ENCODE measurements at places on chromosomes 12 and 14.

GRCh38 chr12:115385141-115385540 is 701.2 kb upstream of the TBX3 start:
- no peak for DNase-seq

GRCh38 chr14:104726600-104727451 is 2.8 kb downstream of the ADSS1 start:
- no peak for DNase-seq

DNA sequence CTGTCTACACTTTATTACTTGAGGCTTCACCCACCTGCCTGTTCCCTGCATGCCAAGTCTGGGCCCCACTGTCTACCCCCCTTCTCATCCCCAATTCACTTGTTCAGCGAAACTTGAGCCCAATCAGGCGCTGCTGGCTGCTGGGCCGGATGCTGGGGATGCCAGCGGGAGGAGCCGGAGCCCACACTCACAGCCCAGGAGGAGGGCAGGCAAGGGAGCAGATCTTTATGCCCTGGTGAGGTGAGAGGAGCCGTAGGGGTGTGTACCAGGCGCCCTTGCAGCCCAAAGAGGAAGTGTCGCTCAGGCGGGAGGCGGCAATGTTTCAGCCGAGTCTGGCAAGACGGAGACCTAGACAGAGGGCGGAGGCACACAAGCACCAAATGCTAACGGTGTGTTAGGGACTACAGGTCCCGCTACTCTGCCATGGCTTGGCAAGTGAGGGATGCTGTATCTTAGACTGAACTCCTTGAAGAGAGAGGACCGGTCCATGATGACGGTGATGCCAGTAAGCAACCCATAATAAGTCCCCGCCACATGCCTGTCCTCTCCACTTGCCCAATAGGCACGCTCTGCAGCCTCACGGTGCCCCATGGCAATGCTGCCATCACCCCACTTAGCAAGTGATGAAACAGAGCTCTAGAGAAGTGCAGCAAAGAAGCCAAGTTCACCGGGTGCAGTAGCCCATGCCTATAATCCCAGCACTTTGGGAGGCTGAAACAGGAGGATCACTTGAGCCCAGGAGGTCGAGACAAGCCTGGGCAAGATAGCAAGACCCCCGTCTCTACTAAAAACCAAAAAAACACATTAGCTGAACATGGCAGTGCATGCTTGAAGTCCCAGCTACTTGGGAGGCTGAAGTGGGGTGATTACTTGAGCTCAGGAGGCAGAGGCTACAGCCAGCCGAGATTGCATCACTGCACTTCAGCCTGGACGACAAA is 41.6 kb downstream of the LRRC74A start:
- DNase-seq, result no peak

- DNase-seq, result no peak
Measured at GRCh38 chr12:52691076-52691840, 11.1 kb upstream of the KRT1 start.

- DNase-seq, result no peak
Measured at GRCh38 chr14:73465823-73466532, 7.6 kb upstream of the NUMB start.

DNA sequence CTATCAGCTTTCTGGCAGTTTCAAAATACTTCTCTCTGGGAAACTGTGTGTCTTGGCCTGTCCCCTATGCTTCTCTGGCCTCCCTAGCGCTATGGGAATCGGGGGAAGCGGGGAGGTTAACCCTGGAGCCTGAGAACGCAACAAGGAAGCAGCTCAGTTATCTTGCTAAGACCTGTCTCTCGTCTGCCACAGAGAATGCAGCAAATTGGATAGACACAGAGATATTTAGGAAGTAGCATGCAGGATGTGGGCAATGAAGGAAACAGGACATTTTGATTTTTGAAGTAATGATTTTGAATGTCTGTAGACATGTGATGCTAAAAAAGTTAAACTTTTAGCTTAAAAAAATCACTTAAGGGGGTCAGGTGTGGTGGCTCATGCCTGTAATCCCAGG is 6.6 kb upstream of the CALCOCO1 start:
- no peak for DNase-seq

DNA sequence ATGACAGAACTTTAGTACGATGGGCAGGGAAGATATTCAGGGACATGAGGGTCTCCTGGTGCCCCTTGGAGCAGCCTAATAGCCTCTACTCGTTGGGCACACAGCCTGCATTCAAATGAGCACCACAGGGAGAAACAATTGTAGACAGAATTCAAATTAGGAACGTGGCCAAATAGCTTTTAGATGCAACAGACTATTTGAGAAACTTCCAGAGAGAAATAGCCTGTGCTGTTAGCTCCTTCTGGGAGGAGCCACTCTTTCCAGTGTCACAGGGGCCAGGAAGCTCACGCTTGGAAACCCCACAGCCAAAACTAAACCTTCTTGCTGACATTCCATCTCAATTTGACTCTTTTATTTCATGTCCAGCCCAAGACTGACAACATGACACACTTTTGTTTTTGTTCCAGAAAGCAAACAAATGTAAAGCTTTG is 114.5 kb downstream of the RPAP3 start:
- no peak for DNase-seq

DNA sequence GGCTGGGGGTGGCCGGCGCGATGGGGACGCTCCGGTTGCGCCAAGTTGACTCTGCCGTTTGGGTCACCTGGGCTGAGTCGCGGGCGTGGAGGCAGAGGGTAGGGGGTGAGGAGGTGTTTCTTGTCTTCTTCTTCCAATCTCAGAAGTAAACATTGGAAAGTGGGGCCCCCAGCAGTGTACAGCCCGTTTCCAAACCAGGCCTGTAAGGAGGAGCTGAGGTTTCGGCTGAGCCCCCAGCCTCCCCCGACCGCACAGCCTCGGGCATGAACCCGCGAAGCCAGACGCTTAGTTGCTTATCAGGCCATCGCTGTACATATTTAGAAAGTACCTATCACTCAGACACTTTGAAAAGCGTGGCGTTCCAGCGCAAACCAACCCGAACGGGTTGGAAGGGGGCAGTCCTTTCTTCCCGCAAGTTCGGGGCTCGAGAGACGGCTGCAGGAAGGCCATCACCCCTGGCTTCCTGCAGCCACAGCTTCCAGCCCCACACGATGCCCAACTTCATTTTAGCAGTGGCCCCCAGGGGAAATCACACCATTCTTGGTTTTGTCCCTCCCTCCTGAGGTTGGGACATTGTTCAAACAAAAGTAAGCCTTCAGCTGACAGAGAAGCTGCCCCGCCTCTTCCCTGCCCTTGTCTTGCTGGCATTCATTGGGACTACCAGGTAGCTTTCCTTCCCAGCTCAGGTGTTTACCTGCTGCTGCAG is 164.1 kb downstream of the ZFP36L1 start:
- no peak for DNase-seq

DNA sequence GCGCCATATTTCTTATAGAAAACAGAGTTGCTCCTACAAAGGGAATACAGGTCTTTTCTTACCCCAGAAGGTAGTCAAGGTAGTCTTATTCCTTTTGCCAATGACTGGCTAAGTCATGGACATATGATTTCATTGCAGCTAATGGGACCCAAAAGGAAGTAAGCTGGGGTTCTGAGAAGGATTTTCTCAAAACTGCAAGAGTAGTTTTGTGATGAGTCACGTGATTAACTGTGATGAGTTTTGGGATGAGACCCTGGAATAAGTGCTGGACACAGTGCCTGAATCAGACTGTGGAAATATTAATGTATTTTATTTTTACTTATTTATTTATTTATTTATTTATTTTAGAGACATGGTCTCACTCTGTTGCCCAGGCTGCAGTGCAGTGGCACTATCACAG is 13.4 kb upstream of the NIN start:
- DNase-seq, result no peak

GRCh38 chr12:4387607-4388006 is 8.1 kb upstream of the FGF23 start:
- DNase-seq, result no peak

GRCh38 chr14:106062502-106063272 is 536.3 kb downstream of the TMEM121 start:
- DNase-seq, result no peak

DNA sequence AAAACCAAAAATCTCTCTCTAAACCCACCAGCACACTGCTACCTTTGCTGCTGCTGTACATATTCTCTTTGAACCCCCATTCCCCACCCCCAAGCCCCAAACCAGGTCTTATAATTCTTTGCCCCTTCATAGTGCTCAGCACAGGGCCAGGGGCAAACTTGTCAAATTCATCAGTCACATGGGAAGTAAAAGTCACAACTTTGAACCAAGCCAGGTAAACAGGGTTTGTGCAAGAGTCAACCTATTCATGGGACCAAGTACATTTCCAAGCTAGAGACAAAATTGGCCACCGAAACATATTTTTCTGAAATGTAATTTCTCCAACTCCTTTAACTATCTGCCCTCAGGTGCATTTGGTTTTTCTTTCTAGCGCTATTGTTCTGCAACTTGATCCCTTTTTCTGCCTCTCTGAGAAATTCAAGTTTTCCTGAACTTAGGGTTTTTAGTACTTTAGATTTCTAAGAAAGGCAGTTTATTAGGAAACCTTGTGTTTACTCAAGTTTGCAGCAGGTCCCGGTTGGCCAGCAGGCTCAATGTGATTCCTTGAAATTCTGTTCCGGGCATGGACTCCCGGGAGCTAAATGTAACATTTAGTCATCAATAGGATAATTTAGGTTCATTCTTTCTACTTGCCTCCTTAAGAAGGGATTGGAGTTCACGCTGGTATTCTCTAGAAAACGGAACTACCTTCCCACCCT is 230.5 kb downstream of the EFCAB11 start:
- no peak for DNase-seq

DNA sequence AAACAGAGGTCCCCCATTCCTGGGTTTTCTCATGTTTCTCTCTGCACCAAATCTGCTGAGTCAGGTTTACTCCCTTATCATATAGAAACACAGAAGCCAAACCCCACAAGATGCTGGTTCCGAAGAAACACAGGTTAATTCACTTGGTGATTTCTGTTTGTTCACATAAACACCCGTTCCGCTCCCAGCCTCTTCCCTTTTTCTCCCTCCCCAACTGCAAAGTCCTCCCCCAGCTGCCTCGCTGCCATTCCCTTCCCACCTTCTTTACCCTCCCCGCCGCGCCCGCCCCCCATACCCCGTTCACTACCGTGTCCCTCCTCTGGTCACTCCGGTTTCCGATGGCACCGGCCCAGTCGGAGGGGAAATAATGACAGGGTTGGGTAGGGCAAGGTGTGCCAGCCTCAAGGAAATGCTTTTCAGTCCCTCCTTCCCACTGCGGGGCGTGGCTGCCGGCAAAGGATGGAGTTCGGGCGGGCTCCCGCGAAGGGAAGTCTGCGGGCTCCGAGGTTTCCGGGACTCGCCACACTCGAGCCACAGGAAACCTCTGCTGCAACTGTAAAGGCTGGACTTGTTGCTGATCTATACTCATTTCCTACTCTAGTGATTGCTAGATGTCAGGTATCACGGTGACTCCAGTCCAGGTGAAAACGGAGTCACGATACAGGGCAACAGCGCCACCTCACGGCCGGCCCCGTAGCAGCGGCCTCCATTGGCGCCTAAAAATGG is at the start of gene STYK1:
Gene STYK1, minus strand, starts transcription at position 394 of the 726 bp plus-strand sequence. CDS start 39,434 bp downstream, outside the sequence.
- DNase-seq, result no peak

- DNase-seq, result no peak
Measured at GRCh38 chr14:91947475-91948184, at the start of gene FBLN5. TSS of gene FBLN5 (minus strand) at chr14:91947694. CDS start at chr14:91947229, 465 bp downstream.

- peak; percentile 64 for DNase-seq
Measured at GRCh38 chr14:36941783-36942521, 230.5 kb downstream of the SLC25A21 start.

GRCh38 chr12:71439362-71439612 is 311 bp upstream of the LGR5 start:
- no peak for DNase-seq

DNA sequence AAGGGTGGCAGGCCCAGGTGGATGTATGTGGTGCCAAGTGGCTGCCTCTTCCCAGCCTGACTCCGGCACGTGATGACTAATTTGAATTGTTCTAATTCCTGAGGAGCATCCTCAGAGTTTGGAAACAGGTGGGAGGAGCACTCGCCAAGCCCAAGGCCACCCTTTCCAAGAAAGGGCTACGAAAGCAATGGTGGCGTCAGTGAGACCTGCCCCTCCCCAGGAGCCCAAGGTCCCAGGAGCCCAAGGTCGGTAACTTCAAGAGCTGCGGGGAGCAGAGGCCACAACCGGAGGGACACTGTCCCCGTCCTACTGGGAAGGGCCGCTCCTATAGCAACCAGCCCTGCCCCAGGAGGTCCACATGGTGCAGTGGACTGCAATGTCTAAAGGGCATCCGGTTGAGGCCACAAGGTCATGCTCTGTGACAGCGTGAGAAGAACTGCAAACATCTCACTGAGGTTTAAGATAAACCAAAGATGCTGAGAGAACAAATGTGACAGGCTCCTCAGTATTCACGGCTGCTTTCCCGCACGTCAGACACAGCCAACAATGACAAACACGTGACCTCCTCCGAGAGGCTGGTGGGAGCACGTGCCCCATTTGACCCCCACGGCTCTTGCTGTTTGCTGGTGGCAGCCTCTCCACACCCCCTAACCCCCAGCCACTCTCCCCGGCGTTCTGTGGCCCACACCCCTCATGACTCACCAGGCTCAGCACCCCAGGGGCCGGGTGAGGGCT is 79.6 kb downstream of the ITPK1 start:
- DNase-seq, result no peak

DNA sequence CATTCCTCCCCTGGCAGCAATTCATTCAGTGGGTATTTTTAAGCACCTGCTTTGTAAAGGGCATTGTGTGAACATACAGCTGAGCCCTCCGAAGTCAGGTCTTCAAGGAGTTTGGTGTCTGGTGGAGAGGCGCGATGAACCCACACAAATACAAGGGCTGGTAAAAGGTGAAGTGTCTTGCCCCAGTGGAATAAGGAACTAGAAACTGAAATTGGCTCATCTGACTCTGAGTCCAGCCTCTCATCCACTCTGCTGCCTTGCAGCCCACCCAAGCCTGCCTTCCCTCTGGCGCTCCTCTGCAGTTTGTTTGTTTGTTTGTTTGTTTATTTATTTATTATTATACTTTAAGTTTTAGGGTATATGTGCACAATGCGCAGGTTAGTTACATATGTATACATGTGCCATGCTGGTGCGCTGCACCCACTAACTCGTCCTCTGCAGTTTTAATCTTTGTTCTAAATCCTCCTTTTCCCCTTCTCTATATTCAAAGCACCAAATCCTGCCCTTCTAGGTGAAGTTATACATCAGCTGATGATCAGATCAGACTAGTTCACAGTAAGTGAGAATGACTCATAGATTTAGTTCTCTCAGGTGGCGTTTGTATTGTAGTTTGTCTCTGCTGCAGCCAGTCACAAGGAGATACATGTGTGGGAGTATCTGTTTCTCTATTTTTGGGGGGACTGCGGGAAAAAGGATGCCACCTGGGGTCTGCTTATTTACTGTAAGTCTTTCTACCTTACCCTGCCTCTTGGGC is 394.5 kb downstream of the APAF1 start:
- no peak for DNase-seq

- DNase-seq, result no peak
Measured at GRCh38 chr14:90536092-90536491, 139.3 kb downstream of the CALM1 start.

DNA sequence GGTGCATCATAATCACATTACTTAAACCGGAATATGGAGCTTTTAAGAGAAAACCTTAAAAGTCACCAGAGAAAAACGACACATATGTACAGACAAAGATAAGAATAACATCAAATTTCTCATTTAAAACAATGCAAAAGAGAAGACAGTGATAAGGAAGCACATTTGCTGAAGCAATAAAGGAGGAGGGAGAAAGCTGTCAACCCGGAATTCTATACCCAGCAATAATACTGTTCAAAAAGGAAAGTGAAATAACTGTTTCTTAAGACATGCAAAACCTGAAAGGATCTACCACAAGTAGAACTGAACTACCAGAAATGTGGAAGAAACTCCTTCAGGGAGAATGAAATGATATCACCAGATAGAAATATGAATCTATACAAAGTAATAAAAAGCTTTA is 15.4 kb downstream of the SLC6A13 start:
- no peak for DNase-seq

Data from NCI-H1436 (cell line).